ENCODE measurements at places on chromosomes 7 and 10.
A peak's percentile ranks its signal among the peaks of the same experiment; 100 is the strongest.

DNA sequence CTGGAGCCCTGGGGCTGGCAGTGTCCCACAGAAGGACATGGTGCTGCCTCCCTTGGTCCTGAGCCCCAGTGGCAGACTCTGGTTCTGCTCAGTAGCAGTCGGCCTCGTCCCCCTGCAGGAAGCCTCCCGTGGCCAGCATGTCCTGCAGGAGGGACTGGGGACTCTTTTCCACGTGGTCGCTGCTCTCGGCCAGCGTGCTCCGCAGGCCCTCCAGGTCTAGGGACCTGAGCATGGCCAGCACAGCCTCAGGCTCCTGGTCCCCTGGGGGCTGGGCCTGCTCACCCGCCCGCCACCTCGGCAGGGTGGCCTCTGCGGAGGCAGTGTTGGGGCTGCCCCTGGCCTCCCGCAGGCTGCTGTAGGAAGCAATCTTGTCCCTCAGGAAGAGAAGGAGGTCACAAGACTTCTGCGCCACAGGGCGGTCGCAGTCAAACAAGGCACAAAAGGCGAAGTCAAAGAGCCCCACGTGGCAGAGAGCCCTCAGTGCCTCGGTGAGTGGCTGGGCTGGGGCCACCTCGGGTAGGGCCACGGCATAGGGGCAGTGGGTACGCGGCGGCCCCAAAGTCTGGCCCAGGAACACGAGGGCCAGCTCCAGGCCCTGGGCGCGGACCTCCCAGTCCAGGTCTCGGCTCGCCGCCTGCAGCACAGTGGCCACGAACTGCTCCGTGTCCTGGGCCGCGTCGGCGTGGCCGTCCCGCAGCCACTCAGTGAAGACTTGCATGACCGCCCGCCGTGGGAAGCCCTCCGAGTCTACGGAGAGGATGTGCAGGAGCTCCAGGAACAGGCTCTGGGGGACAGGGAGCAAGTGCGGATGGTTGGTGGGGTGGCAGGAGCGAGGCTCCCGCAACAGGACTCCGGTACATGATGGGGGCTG is 17.1 kb downstream of the BRAT1 start:
- peak; percentile 13 for ATAC-seq

GRCh38 chr10:31509989-31510388 is 191.0 kb downstream of the ZEB1 start:
- no peak for ATAC-seq

DNA sequence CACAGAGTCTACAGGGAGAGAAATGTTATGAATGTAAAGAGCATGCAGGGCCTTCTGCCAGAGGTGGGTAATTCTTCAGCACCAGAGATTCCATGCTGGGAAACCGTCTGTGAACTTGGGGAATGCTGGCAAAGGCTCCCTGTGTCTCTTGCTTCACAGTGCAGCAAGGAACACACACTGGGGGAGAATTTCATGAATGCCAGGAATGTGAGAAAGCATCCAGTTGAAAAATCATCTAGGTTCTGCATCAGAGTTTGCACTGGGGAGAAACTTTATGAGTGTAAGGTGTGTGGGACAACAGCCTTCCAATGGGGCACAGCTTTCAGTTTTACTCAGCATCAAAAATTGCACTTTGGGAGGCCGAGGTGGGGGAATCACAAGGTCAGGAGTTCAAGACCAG is 224.3 kb upstream of the IGFBP3 start:
- peak; percentile 91 for ATAC-seq

DNA sequence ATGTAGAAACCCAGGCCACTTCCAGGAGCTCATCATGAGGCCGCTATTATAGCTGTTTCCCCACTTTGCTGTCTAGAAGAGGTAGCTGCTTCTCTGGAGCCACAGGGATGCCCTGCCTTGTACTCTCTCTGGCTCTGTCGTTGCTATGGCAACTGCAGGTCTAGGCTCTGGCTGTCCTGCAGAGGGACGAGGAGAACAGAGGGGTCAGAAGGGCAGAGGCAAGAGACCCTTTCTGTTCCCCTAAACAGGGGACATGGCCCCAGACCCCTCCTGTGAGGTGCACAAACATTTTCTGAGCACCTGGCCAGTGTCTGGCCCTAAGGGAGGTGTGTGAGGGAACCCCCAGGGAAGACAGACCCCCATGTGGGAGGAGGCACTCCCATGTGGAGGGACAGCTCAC is 31.4 kb downstream of the ITPRIP start:
- peak; percentile 71 for ATAC-seq

DNA sequence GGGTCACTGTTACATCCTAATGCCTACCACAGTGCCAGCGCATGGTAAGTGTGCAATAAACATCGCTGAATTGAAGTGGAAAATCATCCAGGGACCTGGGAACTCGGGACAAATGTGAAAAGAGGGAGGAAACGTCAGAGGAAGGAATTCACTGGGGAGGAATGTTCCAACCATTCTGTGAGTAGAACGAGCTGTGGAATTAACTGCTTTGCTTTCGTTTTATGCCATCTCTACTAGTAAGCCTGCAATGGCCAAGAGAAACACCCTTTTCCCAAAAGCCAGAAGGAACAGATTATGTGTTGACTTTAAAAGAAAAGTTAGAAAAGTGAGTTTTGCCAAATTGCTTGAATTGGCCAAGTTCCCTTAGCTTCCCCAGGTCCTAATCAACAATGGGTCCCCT is 1044.9 kb downstream of the TYW1 start:
- ATAC-seq = no peak

GRCh38 chr7:107678110-107678753 is 17.6 kb downstream of the SLC26A4 start:
- ATAC-seq = no peak

DNA sequence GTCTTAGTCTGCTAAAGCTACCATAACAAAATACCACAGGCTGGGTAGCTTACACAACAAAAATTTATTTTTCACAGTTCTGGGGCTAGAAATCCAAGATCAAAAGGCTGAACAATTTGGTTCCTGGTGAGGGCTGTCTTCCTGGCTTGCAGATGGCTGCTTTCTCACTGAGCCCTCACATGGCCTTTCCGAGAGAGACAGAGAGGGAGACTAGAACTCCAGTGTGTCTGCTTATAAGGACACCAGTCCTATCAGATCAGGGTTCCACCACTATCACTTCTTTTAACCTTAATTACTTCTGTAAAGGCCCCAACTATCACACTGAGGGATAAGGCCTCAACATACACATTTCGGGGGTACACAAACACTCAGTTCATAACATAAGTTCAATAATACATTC is 527.4 kb upstream of the VSTM2A start:
- no peak for ATAC-seq

DNA sequence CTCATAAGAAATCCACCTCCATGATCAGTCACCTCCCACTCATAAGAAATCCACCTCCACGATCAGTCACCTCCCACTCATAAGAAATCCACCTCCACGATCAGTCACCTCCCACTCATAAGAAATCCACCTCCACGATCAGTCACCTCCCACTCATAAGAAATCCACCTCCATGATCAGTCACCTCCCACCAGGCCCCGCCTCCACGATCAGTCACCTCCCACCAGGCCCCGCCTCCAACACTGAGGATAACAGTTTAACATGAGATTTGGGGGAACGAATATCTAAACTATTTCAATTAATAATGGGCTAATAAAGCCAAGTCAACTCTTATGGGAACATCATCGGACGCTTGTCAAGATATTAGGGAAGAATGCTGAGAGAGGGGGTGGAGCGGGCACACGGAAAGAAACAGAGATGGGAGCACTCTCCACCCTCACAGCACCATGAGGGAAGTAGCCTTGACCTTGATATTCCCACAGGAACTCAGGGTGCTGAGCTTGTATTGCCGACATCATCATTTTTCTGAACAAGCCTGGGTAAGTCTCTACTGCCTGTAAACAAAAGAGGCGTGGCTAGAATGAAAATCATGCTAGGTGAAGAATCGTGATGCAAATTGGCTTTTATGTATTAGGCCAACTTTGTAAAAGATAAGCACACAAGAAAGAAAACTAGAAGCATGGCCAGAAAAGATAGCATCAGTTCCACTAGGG is 303.5 kb upstream of the KLF6 start:
- no peak for ATAC-seq

DNA sequence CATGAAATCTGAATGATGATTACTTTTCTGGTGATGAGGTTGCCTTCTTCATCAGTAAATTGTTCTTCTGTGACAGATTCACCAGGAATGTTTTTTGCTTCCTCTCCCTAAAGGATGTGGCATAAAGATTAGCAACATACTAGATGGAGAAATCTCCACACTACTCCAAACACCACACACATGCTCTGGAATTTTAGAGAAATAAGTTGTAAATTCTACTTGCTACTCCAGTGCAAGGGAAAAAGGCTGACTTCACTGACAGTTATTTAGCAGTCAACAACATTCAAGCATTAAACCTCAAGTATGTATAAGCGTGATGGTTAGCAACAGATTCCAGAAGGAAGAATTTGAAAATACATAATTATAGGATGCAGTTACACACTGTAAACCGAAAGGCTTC is 137.9 kb upstream of the CCDC6 start:
- ATAC-seq = no peak

DNA sequence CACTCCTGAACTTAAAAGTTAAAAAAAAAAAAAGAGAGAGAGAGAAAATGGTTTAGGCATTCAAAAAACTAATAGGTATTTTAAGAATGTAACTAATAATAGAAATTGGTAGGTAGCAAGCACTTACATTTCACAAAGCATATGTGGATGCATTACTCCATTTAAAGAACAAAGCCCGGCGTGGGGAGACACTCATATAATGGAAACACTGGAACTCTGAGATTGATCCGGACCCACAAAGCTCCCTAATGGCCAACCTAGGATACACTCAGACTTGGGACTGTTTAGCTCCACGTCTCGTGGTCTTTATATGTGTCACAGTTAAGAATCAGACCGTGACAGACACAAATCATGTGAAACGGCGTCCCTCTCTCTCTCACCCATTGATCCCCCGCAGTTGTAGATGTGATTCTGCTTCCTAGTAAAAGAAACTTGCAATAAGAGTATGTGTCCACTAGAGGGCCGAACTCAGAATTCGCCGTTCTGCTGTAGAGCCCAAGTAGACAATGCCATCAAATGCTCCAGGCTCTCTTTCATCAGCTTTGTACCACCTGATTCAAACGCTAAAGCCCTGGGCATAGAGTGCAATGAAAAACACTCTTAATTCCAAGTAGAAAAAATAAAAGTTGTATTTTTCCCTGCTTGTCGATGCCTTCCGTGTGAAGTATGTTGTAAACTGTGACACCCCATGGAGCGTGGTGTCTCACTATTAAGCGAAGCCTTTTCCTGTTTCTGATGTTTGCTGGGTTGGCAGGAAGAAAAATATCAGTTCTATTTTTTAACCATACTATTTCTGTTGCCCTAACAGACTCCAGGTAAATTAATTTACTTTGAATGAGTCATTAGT is 429.0 kb upstream of the MTPN start:
- peak; percentile 90 for ATAC-seq

- no peak for ATAC-seq
Observed at GRCh38 chr7:124364283-124364682, 331.4 kb upstream of the TMEM229A start.

DNA sequence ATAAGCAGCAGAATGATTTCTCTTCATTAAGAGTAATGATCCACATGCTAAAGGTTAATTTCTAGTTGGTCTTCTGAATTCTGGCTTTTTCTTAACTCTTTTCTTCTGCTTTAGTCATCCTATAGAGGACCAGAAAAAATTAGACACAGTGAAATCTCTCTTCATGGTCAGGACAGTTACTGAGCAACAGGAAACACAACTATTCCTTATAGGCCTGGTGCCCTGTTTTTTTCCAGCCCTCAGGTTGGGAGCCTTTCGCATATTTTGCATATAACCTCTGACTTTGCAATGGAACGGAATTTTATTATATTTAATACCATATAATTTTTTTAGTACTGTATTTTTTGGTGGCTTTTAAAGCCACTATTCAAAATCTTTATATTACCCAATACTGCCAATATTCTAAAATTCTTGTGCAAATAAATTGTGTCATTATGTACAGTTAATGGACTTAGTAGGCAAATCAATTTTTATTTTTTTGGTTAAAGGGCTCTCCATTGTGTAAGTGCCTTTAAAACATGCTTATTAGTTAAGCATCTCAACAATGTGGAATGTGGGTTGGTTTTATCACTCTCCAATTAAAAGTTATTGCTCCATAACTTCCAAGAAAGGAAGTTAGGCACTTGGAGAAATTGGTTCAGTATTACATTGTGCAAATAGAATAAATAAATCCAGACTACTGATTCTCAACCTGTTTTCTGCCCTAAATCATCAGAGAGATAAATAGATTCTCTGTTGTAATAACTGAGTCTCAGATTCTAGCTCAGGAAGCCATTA is 22.5 kb downstream of the ARL4A start:
- no peak for ATAC-seq

GRCh38 chr7:51706851-51707250 is 390.2 kb upstream of the COBL start:
- no peak for ATAC-seq

DNA sequence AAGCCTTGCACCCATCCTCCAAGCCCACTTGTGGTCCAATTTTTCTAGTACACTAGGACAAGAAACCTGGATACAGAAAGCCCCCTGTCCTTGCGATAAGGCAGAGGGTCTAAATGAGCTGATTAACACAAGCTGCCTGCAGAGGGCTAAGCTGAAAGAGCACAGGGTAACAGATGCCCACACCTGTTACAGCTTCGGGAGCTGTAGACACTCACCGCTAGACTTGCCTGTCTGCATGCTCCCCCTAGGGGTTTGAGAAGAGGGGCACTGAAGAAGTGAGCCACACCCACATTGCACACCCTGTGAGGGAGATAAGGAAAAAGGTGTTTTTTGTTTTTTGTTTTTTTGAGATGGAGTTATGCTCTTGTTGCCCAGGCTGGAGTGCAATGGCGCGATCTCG is 386.5 kb upstream of the AUTS2 start:
- no peak for ATAC-seq

DNA sequence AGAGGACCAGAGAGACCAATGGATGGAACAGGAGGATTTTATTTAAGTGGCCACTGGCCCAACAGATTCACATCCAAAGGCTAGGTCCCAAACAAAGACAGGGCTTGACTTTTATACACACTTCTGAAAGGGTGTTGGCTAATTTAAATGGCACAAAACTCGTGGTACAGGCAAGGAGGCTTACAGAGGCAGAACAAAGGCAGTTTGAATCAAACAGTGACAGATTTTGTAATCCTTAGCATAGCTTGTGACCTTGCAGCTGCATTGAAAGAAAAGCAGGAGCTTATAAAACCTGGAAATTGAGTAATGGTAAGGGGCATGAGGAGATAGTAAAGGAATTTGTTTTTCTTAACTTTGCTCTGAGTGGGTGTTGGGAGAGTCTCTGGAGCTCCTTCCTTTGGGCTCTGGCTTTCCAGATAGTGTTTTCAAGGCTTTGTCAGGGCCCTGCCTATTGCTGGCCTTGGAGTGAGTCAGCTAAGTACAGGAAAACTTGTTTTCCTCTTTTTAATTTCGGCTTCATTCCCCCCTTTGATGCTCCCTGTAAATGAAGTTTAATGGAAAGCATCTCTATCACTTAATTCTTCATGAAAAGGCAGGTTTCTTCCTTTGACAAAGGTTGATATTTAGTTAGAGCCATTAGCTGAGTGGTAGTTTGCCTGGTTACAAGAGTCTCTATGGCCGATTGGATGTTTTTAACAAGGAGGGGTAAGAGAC is 96.9 kb downstream of the TRIM24 start:
- no peak for ATAC-seq

DNA sequence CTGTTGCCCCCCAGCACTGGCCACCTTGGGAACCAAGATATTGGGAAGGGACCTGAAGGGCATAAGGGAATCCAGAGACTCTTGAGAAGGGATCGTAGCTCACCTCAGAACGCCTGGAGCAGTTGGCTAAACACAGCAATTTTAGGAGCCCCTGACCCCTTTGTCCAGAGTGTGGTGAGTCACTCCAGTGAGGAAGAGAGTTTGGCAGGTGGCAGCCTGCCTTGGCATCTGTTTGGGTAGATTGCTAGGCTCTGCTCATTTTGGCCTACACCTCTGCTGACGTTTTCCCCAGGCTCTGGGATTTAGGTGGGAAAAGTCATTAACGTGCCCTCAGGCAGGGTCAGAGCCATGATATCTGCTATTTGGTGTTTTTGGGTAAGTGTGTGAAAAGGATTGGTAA is 100.6 kb downstream of the GRB10 start:
- no peak for ATAC-seq
